ENCODE measurements at places on chromosomes 16 and 17.

DNA sequence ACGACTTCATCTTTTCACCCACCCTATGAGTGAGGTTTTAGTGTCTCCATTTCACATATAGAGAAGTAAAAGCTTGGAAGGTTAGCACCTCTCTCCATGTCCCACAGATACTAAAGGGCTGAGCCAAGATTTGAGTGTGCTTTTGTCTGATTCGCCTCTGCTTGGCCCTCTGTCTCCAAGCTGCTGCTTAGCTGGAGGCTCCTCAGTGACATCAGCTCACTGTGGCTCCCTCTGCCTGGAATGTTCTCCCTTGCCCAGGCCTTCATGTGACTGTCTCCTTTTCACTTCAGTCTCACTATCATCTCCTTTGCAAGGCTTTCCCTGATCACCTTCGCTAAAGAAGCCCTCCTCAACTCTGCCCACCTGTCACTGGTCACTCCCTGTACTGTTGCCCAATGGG is 84.5 kb upstream of the HSBP1 start:
- no peak for DNase-seq

DNA sequence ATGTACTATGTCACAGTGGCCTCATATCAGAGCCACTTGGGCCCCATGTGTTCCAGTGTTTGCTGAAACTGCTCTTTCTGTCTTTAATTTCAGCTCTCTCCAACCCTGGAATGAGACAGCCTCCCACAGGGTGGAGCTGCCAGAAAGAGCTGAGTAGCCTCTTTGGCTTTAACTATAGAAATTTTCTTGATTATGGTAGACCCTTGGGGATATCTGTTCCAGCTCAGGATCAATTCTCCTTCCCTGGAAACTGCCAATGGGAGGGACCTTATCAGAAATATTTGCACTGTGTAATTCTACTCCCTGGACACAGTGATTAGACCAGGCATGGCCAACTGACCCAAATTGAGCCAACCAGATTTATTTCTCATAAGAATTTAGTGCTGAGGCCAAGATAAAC is 39.0 kb upstream of the KDM8 start:
- DNase-seq, result no peak

GRCh38 chr17:50213026-50214022 is 11.9 kb upstream of the COL1A1 start:
- DNase-seq, result no peak

GRCh38 chr17:18379246-18380146 is 1.9 kb downstream of the EVPLL start:
- DNase-seq, result no peak

- DNase-seq, result no peak
Measured at GRCh38 chr16:71635632-71636031, 9.6 kb downstream of the MARVELD3 start.

- no peak for DNase-seq
Measured at GRCh38 chr17:28645576-28645939, 600 bp upstream of the BLTP2 start.

DNA sequence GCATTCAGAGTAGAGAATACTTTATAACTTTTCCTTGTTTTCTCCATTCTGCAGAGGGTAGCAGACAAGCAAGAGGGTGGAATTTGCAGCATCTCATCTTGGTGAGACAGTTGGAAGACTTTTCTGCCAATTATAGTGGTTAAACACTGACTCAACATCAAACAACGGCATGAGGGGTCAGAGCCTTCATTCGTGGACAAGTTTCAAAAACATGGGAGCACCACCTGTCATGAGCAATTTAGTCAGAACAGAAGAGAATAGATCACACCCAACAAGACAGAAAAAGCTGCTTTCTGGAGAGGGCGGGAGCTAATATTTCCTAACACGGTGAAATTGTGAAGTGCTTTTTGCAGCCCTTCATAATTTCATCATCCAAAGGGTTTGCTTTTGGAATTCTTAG is 17.9 kb upstream of the ZNF652 start:
- DNase-seq, result no peak

DNA sequence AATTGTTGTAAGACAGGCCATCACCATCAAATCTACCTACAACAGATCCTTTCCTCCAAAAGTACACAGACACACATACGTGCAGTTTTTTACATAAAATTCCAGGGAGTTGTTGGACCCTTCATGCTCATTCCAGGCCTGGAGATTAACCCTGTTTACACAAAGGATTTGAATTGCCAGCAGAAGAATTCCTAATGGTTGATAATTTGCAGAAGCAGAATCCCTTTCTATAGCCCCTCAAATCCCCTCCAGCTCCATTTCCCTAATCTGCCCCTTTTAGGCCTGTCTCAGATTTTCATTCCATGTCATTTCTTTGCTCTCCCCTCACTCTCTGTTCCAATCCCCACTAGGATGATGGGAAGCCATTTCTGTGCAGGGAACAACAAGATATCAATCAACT is 102.9 kb upstream of the TOX3 start:
- no peak for DNase-seq

- DNase-seq, result no peak
Measured at GRCh38 chr17:78242024-78242742, 10.8 kb downstream of the TMEM235 start.
